ENCODE measurements at places on chromosomes 4 and X.
A peak's percentile ranks its signal among the peaks of the same experiment; 100 is the strongest.

DNA sequence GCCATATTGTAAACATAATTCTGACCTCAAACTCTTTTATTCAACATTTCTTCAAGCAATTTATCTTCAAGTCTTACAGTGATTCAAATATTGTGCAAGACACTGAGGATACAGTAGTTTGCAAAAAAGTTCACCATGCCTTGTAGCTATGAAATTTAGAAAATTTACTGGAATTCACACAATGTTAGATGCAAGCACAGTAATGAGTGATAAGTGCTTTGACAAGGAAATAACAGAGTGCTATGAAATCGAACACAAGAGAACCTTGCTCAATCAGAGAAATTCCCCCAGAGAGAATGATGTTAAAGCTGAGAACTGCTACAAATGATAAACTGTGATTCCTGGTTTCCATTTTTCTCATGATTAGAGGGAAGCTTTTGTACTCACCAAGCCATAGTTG lies 952.9 kb downstream of the FAT4 start:
- DNase-seq, result peak; percentile 15

GRCh38 chrX:119871245-119871598 lies 311 bp downstream of the RNF113A start:
- no peak for DNase-seq

DNA sequence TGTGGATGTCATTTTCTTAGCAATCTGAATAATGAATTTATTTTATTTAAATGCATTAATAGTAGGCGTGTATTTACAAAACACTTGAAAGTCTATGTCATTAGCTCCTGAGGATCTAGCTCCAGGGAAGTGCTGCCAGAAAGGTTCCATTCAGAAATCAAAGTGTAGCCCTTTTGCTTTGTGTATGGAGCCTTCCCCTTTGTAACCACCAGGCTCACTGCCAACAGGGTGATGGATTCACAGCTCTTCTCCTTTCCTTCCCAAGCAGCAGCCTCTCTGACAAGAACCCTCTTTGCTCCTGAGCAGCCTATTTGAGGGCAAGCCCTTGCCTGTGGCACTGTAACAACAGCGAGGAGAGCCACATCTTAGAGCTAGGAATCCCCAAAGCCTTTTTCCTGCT lies 286.0 kb upstream of the RASGEF1B start:
- no peak for DNase-seq

GRCh38 chr4:79528241-79528706 lies 120.2 kb upstream of the GK2 start:
- no peak for DNase-seq

GRCh38 chrX:140664939-140665338 lies 44.6 kb upstream of the LINC00632 start:
- no peak for DNase-seq

GRCh38 chr4:185341377-185341776 lies 54.3 kb downstream of the LRP2BP start:
- no peak for DNase-seq

DNA sequence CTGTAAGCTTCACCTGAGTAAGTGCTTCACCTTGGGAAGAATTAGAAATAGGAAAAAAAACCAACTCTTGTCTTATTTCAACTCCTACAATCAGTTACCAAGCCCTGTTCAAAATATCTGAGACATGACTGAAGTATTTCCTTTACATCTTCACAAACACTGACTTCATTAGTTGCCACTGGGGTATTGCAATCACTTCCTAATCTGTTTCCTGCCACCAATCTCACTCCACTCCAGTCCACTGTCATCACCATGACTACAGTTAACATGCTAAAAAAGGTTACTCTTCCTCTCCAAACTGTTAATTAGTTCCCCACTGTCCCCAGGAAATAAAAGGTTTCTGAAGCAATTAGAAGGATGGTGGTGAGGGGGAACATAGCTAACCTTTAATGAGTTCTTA lies 3.3 kb upstream of the SUPT20HL1 start:
- DNase-seq, result no peak

GRCh38 chrX:7286168-7286837 lies 138.3 kb upstream of the PUDP start:
- DNase-seq, result no peak

Data from AG09319 (cell line).